MG63 (cell line): ENCODE measurements at places on chromosomes 5 and 9. TPM values are rescaled to one million over a fixed set of nuclear protein-coding genes. Genes with fewer than 3 reads are reported as not detected.

The HAVCR2 gene
- 0.23 TPM in 1 of 2 replicates, not detected in the other for total RNA-seq

The CTNND2 gene
- total RNA-seq: 0.13 TPM in 1 of 2 replicates, not detected in the other

The CYLC2 gene
- total RNA-seq: not detected in 2 replicates

The HDAC3 gene
- total RNA-seq: 122 and 169 TPM in 2 replicates

The CCNH gene
- 63.4 and 69.1 TPM in 2 replicates for total RNA-seq

The ANAPC2 gene
- 31.1 and 34.6 TPM in 2 replicates for total RNA-seq

The WNT8A gene
- not detected in 2 replicates for total RNA-seq

The LHX6 gene
- not detected in 2 replicates for total RNA-seq
